ENCODE measurements at places on chromosomes 3 and 15. TPM values are rescaled to one million over a fixed set of nuclear protein-coding genes. Genes with fewer than 3 reads are reported as not detected.

The ACAA1 gene
- total RNA-seq = 43.3 TPM

The IL17RD gene
- 31.3 TPM for total RNA-seq

The SNTN gene
- total RNA-seq = not detected

The PAQR9 gene
- not detected for total RNA-seq

The GRK7 gene
- not detected for total RNA-seq

The STAB1 gene
- 0.13 TPM for total RNA-seq

The THAP10 gene
- total RNA-seq = 3.7 TPM

The ADCY5 gene
- total RNA-seq = 0.13 TPM

The ISLR gene
- total RNA-seq = 2.8 TPM

The CASR gene
- total RNA-seq = not detected

The KNG1 gene
- not detected for total RNA-seq

The ILDR1 gene
- total RNA-seq = 1.0 TPM

The TTLL13 gene
- total RNA-seq = under 0.01 TPM

The FBXL22 gene
- 0.63 TPM for total RNA-seq

The GPR149 gene
- total RNA-seq = not detected

The ZKSCAN7 gene
- total RNA-seq = 4.9 TPM

The SEMA3G gene
- total RNA-seq = not detected

The STRC gene
- not detected for total RNA-seq

The ASB14 gene
- not detected for total RNA-seq

The WDR72 gene
- total RNA-seq = 1.6 TPM

The MITF gene
- total RNA-seq = 30.0 TPM

The AADACL2 gene
- total RNA-seq = not detected

The EFHB gene
- total RNA-seq = 2.7 TPM

The IGSF10 gene
- 1.1 TPM for total RNA-seq

The ACKR4 gene
- not detected for total RNA-seq

The PRRT3 gene
- 0.98 TPM for total RNA-seq

The IL20RB gene
- total RNA-seq = 0.33 TPM

The LIPH gene
- total RNA-seq = 0.13 TPM

The SHC4 gene
- 1.3 TPM for total RNA-seq

The MTFMT gene
- 18.4 TPM for total RNA-seq

The DLEC1 gene
- total RNA-seq = not detected

The TTBK2 gene
- total RNA-seq = 4.4 TPM

The ZPLD1 gene
- 1.1 TPM for total RNA-seq

The GRAMD1C gene
- total RNA-seq = 2.9 TPM

The UCN2 gene
- 9.9 TPM for total RNA-seq

The DYNLT2B gene
- total RNA-seq = 9.5 TPM

The RPL39L gene
- total RNA-seq = 45.8 TPM

The GNAT1 gene
- total RNA-seq = not detected

The FETUB gene
- not detected for total RNA-seq

The AHSG gene
- total RNA-seq = not detected

The GALNT15 gene
- 0.33 TPM for total RNA-seq

The UTS2B gene
- 0.13 TPM for total RNA-seq

The ANKDD1A gene
- total RNA-seq = 0.76 TPM

The P2RY12 gene
- total RNA-seq = not detected

The REC114 gene
- not detected for total RNA-seq

The ST8SIA2 gene
- 0.49 TPM for total RNA-seq

The LRRC34 gene
- total RNA-seq = 1.1 TPM

The STRIT1 gene
- not detected for total RNA-seq

The CHST2 gene
- total RNA-seq = 11.1 TPM

The A4GNT gene
- not detected for total RNA-seq
